Activated CD8-positive, alpha-beta T cell treated with anti-CD3 and anti-CD28 coated beads for 36 hours (primary cell): ENCODE measurements at places on chromosomes 11 and 22. TPM values are rescaled to one million over a fixed set of nuclear protein-coding genes. Genes with fewer than 3 reads are reported as not detected.

Gene RGL4
- total RNA-seq, result 16.7 TPM

Gene CARD16
- total RNA-seq, result 15.2 TPM

Gene OR52D1
- total RNA-seq, result not detected

- no peak overlapping the region for H3K4me3 ChIP-seq
- no peak overlapping the region for H3K27ac ChIP-seq
- H3K36me3 ChIP-seq, result no peaks in the 10 kb centered on the region
- DNase-seq, result no peak
- H3K27me3 ChIP-seq, result no peaks in the 10 kb centered on the region
Observed at GRCh38 chr22:23058481-23059283, 11.6 kb upstream of the GNAZ start.

- H3K4me3 ChIP-seq, result no peak overlapping the region
- no peaks in the 10 kb centered on the region for H3K4me1 ChIP-seq
- H3K36me3 ChIP-seq, result no peaks in the 10 kb centered on the region
- DNase-seq, result no peak
Observed at GRCh38 chr11:45109400-45109799, 37.0 kb upstream of the PRDM11 start.

DNA sequence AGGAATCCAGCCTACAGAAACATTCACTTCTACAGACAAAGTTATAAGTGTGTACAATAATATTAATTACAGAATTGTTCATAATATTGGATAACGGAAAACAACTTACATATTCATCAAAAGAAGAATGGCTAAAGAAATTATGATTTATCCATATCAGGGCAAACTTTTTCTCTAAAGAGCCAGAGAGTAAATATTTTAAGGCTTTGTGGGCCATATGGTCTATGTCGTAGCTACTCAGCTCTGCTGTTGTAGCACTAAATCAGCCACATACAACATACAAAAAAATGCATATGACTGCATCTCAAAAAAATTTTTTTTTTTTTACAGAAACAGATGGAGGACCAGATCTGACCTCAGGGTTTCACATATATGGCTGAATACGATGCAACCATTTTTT, 96.7 kb upstream of the GALNT18 start:
- H3K4me3 ChIP-seq, result no peak overlapping the region
- DNase-seq, result no peak
- H3K36me3 ChIP-seq, result peaks cover 1% of the 10 kb centered on the region

GRCh38 chr11:3183523-3183922, 18.4 kb upstream of the OSBPL5 start:
- H3K27me3 ChIP-seq, result no peaks in the 10 kb centered on the region
- no peak overlapping the region for H3K27ac ChIP-seq
- no peaks in the 10 kb centered on the region for H3K36me3 ChIP-seq
- no peak overlapping the region for H3K4me3 ChIP-seq
- DNase-seq, result no peak

DNA sequence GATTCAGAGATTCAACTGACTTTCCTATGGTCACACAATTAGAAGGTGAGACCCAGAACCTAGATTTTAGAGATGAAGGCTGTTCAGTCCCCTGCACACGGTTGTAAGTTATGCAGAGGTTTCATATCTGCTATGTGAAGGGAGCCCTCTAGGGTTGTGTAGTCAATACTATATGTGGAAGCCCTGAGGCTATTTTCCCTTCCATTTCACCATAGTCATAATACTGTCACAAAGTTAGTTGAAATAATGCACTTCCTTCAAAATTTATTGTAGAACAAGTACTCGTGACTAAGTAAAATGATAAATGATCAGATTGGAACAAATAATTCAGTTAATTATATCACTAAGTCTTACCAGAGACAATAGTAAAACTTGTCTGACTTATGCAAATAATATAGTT, 48.8 kb downstream of the ENDOD1 start:
- H3K27ac ChIP-seq, result no peak overlapping the region
- DNase-seq, result no peak
- peaks cover 2% of the 10 kb centered on the region for H3K36me3 ChIP-seq
- peaks cover 15% of the 10 kb centered on the region for H3K4me1 ChIP-seq
- H3K4me3 ChIP-seq, result no peak overlapping the region
